ENCODE measurements at places on chromosomes 1 and 21.
A peak's percentile ranks its signal among the peaks of the same experiment; 100 is the strongest.

DNA sequence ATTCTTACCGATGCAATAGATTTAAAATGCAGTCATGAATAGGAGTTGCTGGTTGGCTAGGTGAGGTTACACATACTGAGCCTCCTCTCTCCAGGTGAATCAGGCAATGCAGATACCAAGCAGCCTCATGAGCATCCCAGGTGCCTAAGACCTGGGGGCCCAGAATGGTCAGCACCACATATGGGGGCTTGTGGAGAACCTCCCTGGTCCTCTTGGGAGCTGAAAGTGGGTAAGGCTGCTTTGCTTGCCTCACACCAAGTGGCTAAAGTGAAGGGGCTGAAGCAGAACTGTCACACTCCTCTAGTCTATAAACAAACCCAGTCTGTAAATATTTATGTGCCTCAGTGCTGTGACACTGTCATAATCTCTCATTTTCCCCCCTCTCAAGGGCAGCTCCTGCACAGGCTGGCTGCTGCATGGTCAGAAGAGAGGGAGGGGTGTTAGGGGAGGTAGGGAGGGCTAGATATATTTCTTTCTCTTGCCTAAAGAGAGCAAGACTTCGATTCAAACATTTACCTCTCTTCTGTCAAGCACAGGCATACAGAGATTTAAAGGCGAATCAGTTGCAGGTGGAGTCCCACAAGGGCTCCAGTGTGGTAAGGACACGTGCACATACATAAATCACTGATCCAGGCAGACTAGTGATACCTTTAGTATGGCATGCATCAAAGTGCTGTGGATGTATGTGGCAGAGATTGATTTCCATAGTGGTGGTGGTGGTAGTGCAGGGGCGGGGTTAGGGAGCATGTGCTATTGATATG is 157.9 kb upstream of the TNR start:
- no peak for DNase-seq

DNA sequence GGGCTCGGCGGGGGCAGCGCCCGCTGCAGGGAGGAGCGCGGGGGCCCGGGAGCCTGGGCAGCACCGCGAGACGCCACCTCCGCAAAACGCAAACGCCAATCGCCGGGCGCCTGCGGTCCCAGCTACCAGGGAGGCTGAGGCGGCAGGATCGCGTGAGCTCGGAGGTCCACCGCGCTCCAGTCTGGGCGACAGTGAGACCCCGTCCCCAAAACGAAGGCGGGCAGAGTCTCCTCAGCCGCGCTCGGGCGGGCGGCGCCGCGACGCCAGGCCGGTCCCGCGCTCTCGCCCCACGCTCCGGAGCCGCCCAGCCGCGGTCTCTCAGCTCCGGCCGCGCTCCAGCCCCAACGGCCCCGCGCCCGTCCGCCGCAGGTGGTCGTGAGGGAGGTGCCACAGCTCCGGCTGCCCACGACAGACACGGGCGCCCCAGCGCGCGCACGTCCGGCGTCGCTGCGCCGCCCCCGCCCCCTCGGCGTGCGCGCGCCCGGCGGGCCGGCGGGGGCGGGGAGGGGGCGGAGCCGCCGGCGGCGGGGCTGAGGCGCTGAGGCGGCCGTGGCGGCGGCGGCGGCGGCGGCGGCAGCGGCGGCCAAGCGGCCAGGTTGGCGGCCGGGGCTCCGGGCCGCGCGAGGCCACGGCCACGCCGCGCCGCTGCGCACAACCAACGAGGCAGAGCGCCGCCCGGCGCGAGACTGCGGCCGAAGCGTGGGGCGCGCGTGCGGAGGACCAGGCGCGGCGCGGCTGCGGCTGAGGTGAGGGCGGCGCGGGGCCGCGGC is at the start of gene ADARB1:
Gene ADARB1, plus strand, starts transcription at position 533 of the 770 bp plus-strand sequence. CDS start 97,077 bp downstream, outside the sequence.
- no peak for DNase-seq

DNA sequence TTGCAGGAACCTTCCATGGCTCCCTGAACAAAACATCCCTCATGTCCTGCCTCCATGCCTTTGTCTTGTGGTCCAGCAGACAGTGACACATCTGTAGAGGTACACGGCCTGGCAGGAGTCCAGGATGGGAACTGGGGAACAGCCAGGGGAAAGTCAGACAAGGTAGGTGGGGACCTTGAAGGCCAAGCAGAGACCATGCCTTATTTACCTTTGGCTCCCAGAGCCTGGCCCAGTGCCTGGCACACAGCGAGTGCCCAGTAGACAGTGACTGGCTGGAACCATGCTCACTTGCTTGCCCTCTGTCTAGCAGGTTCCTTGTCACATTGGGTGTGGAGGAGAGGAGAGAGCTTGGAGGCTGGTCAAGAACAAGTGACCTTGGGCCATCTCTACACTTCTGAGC is 81.0 kb downstream of the BCAR3 start:
- no peak for DNase-seq

DNA sequence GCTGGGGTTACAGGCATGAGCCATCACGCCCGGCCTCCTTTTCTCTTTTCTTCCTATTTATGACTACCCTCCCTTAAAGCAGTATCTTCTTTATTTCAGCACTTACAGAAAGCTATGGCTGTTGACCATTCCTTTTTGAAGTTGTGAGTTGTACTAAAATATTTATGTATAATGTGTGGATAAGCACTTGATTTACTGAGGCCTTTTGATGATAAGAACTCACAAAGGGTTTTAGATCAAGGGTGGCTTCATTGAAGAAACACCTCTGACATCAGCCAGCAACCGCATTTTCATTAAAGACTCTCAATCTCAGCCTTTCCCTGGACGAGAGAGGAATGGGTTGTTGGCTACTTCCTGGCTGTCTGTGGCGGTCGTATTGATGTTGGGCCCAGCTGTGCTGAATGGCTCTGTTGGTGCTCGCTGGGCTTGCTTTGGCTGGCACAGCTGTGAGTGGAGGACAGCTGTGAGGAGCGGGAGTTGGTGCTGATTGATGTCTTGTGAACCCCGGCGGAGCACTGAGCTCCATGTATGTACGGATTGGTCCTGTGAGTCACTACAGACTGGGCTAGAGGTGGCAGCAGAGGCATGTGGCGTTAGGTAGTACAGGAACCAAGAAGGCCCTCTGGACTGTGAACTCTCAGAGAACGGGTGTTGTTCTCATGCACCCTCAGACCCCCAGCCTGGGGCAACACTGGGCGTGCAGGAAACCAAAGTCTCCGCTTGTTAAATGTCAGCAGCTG is 208.8 kb downstream of the KIF26B start:
- DNase-seq = no peak

DNA sequence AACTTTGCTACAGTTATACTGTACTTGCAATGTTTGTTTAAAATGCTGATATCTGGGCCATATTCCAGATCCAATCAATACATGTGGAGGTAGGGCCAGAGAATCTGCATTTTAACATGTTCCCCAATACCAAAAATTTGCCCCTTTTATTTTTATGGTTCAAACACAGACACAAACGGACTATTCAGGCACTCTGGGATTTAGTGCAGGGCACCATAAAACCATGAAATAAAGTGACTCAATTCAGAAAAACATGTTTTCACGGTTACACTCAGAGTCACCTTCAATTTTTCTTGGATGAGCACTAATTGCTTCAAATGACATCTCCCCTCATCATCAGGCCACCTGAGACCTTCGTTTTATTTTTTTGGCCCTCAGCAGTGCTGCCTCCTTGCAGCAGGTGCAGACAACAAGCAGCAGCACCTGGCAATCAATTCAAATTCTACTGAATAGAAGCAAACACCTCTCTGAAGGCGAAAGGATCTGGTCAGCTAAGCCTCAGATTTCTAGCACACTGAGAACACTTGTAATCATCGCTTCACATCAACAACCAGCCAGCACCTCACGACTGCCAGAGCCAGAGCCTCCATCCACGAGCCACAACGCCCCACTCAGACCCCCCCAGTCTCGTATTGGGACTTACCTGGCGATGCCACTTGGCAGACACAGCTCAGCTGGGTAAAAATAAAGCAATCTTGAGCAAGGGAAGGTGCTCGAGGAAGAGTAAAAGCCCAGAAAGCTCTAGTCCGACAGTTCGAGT is 1.1 kb downstream of the ERO1B start:
- no peak for DNase-seq

GRCh38 chr1:169867012-169867675 is 26.6 kb downstream of the SCYL3 start:
- DNase-seq = no peak

- DNase-seq = peak; percentile 77
These were observed 35.2 kb upstream of the MAB21L3 start for GRCh38 chr1:116075990-116076389.

GRCh38 chr1:243550276-243550675 is 294.4 kb downstream of the SDCCAG8 start:
- no peak for DNase-seq

DNA sequence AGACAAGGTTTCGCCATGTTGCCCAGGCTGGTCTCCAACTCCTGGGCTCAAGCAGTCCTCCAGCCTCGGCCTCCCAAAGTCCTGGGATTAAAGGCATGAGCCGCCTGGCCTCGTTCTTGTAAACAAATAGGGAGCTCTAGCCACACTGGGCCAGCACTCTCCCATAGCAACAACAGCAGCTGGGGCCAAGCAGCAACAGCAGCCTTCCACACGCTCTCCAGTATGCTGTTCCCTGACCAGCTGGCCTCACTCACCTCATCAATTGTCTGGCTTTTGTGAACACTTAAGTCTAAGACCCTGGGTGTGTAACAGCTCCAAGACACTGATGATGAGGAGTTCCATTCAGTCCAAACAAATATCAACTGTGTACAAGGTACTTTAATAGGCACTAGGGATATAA is 16.9 kb upstream of the GLIS1 start:
- DNase-seq = no peak

DNA sequence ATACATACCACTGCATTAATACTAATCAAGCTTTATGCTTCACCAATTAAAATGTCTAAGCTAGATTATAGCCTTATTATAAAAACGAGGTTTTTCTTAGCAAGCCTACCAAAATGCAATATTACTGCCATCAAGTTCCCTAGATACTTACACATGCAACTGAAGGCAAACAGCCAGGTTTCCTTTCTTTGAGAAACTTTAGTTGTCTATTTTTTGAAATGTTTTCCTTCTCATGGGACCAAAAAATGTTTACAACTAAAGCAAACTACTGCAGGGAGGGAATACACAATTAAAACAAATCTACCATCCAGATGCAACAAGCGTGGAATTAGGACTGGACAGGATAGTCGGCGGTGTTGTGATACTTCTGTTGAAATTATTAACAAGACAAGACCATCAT is 1.3 kb downstream of the ZNF644 start:
- no peak for DNase-seq

GRCh38 chr21:18049461-18049860 is 195.2 kb upstream of the CHODL start:
- DNase-seq = no peak

DNA sequence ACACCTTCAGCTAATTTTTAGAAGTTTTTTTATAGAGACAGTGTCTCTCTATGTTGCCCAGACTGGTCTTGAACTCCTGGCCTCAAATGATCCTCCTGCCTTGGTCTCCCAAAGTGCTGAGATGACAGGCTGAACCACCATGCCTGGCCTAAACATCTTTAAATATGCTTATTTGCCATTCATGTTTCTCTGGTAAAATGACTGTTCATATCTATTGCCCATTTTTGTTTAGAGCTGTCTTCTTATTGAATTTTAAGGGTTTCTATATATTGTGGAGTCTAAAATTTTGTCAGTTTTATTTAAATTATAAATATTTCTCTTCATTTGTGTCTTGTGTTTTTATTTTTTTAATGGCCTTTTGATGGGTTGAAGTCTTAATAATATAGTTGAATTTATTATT is 3.0 kb upstream of the PM20D1 start:
- DNase-seq = no peak

- no peak for DNase-seq
These were observed 121.2 kb downstream of the LTN1 start for GRCh38 chr21:28871388-28872010.

GRCh38 chr1:203276408-203276807 is 28.9 kb upstream of the BTG2 start:
- no peak for DNase-seq

GRCh38 chr1:236457775-236458174 is 63.7 kb downstream of the EDARADD start:
- no peak for DNase-seq

DNA sequence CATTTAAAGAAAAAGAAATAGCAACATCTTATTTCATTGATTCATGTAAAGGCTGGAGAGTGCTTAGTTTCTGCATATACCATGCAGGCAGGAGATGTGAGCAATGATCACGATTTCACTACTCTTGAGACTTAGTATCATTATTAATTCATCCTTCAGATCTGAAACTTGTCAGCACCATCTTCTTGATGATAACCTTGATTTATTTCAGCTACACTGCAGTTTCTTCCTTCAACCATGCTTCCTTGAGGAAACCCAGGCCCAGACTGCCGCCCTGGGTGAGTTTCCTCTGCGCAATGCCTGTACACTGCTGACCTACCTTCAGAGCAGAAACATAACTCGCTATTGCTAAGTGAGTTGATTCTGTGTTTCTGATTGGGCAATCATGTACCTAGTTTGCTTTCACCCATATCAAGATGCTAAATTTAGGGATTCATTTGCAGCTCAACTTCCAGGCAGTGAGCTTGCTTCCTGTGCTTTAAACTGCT is 13.5 kb upstream of the BCL10 start:
- DNase-seq = no peak

DNA sequence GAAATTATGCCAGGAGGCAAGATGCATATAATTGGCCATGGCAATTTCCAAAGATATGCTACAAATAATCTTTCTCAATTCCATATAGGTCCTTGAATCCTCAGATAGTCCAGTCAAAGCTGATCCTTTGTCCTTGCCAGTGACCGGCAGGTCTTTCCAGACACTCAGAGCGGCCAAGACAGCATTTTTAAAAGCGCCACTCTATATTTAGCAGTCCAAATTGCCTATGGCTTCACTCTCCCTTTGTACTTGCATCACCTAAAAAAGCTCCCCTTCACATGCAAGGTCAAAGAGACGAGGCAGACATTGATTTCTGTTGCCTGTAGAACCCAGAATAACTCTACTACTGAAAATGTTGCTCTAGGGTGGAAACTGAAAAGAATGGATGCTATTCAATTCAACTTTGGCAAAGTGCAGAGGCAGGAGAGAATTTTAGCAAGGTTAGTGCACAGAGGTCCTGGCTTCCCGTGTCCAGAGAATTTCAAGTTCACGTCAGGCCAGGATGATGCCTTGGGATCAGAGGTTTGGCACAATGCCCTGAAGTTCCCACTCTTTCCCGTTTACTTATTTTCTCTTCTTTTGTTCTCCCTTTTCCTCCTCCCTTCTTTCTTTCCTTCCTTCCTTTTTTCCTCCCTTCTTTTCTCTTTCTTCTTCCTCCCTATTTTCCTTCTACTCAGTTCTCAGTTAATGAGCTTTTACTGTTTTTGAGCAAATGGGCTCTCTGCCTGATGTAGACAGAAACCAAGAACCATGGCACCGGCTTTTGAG is 108.5 kb downstream of the KCNK1 start:
- no peak for DNase-seq

GRCh38 chr1:192277635-192278034 is 39.2 kb upstream of the RGS21 start:
- DNase-seq = no peak
